ENCODE measurements at places on chromosomes 11 and 22.
A peak's percentile ranks its signal among the peaks of the same experiment; 100 is the strongest.

- no peak for DNase-seq
These were observed 1021.2 kb downstream of the TBC1D22A start for GRCh38 chr22:47783433-47784366.

GRCh38 chr11:11036185-11036847 lies 178.5 kb upstream of the ZBED5 start:
- no peak for DNase-seq

GRCh38 chr11:110379261-110379660 lies 50.5 kb upstream of the FDX1 start:
- DNase-seq, result no peak

DNA sequence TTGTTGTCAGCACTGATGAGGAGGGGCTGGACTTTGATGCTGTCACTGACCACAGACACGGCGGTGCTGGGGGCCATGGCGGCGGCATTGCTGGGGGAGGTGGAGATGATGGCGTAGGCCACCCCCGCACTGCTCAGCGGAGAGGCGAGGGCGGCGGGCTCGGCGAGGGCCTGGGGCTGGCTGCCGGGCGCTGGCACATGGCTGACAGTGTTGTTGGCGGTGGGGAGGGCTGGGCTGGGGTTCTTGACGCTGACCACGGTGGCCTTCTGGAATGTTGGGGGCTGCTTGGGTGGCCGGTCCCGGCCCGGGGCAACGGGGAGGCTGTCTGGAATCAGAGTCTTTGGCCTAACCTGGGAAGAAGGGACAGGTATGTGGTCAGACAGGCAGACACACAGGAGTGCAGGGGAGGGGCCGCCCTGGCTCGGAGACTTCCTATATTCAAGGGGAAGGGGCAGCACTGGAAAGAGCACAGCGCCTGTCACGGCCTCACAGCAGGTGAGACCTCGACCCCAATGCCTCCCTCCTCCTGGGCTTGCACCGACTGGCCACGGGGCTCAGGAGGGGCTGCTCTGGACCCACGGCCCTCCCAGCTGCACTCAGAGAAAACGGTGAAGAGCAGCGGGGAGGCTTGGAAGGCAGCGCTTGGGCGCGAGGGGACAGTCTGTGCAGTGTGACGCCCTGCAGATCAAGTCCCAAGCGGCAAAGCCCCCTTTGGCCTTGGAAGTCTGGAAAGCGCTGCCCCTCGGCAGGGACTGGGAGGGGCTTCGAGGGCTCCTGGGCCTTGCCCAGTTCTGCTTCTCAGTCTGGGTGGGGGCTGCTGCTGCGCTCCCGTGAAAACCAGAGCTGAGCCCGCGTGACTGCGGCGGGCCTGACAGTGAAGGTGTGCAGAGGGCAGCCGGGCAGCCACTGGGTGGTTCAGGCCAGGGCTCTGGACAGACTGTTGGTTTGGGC lies 93.2 kb downstream of the PHF21B start:
- DNase-seq, result no peak

- no peak for DNase-seq
These were observed 53.4 kb upstream of the HTATIP2 start for GRCh38 chr11:20310137-20310536.

DNA sequence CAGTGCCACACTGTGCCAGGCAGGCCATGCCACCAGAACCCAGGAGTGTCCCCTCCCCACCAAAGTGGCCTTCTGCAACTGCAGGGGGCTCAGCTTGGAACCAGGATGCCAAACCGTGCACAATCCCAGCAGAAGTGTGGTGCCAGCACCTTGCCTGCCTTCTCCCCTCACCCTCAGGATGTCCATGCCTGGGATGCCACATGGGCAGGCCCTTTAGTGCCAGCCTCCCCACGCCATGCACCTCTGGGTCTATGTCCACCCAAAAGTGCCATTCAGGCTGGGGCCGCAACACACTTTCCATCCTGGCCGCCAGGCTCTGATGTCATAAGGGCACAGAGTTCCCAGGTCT lies 8.7 kb upstream of the TBC1D22A start:
- DNase-seq, result no peak

DNA sequence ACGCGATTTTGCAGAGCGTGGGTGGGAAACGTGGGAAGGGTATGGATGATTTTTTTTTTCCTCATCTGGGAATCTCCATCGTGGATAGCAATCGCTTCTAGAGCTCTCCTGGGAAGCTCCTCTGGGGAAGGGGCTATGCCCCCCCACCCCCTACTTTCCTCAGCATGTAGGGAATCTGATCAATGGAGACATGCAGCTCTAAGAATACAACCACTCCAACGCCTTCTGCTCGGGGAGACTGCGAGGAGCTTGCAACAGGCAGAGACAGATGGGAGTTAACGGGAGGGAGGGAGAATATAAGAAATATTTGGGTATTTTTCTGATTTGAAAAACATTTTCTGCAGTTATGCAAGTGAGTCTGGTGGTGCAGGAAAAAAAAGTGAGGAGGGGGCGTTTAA lies 104.6 kb upstream of the HSD17B12 start:
- no peak for DNase-seq

DNA sequence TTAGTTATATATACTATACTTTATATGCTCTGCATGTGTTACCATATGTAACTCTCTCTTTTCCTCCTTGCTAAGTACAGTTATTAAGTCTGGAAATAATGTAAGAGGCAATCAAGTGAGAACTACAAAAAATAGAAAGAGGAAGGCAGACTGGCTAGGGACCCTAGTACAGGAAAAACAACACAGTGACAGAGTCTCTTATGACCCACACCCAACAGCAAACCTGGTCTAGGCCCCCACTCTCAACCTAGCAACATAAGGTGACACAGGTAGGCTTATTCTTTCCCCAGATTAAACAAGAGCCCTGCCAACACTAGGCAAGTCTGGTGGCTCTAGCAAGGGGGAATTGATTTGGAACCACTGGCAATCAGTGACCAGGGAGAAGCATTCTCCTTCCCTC lies 116.1 kb downstream of the CYP2R1 start:
- DNase-seq, result no peak

- DNase-seq, result no peak
These were observed 666 bp upstream of the OVOL1 start for GRCh38 chr11:65786008-65786785.

DNA sequence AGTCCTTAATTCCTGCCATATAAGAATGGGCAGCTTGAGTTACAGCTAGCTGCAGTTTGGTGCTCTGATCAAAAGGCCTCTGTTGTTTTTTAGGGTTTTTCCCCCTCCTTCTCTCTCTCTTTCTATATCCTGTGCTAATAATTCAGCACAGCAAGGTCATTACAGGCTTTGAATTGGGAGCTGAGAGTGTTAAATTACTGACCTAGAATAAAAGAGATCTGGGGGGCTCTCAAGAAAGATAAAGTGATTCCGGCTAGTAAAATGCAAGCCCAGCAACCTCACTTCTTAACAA lies 84.9 kb downstream of the CSTPP1 start:
- DNase-seq, result no peak

GRCh38 chr11:66727282-66728037 lies 1.6 kb downstream of the SPTBN2 start:
- DNase-seq, result no peak

- no peak for DNase-seq
These were observed 7.6 kb downstream of the NECTIN1 start for GRCh38 chr11:119721129-119722120.

- peak; percentile 48 for DNase-seq
These were observed 11.0 kb downstream of the PTPRJ start for GRCh38 chr11:47991266-47991830.

GRCh38 chr11:688681-689080 lies 6.3 kb downstream of the DEAF1 start:
- DNase-seq, result no peak

GRCh38 chr22:28480000-28480715 lies 199.5 kb downstream of the TTC28 start:
- DNase-seq, result no peak

DNA sequence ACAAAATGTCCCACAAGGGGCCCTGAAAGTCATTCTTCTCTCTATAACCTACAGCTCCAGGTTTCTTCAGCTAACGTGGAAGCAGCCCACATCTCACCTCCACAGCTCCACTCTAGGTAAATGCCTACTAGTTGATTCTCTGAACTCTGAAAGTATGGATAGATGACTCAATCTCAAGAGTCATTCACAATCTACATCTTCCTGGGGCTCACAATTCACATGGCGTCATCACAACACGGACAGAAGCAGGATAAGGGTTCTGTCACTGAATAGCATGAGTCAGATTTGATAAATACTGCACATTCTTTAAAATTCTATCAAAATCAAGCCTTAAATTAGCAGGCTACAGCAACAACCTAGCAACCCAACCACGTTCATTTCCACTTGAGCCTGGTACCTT lies 96.3 kb downstream of the PLEKHA7 start:
- DNase-seq, result no peak

GRCh38 chr11:4072668-4073285 lies 21.8 kb upstream of the RRM1 start:
- DNase-seq, result peak; percentile 32

- DNase-seq, result peak; percentile 85
These were observed 127.6 kb upstream of the PARVA start for GRCh38 chr11:12249590-12250260.

DNA sequence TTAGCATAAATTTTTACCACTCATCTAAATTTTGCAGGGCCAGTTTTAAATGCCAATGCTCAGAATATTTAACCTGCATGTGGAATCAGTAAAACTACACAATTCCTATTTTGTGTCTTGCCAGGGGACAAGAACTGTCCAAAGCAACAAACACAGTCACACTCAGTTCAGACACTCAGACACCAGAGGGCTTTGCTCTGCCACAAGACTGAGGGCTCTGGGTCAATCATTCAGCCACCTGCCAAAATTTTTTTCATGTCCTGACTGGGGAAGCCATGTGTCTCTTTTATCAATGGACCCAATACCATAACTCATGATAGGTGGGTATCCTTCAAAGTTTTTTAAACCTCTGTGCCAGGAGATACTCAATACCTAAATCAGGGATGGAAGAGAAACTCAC lies 304.0 kb upstream of the ANO3 start:
- DNase-seq, result no peak

GRCh38 chr22:19876314-19876940 lies 21.8 kb upstream of the GNB1L start:
- no peak for DNase-seq

DNA sequence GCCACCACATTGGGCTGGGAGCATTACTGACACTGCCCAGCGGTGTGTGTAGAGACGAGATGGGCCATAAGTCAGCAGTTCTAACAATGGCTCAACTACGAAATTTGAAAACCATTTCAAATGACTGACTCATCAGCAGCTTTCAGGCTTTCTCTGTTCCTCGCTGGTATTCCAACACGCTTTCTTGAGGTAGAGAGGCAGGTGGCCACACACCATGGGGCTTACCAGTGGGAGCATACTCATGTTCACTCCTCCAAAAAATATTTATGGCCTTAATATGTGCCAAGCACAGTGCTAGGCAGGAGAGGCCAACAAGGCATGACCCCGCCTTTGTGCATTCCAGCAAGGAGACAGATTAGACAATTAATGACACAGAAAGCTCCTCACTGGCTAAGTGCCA lies 20.3 kb downstream of the ARFGAP2 start:
- DNase-seq, result no peak

DNA sequence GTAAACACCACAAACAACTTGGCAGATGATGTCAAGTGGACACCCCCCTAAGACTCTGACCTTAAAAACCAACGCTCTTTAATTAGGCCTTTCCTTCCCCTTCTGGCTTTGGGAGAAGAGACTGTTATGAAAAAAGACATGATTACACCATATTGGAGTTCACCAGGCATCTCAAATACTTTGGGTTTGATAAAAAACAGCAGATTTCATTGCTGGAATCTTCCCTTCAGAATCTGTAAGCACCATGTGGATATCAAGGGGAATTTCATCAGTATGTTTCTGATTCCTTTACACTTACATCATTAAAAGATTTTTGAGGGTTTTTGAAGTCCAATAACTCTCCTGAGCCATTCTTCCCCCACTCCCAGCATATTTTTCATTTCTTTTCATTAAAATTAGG lies 85.6 kb downstream of the KIRREL3 start:
- DNase-seq, result no peak

- no peak for DNase-seq
These were observed 132.0 kb downstream of the ELP4 start for GRCh38 chr11:31641477-31642062.

GRCh38 chr11:46597609-46598219 lies 3.9 kb upstream of the AMBRA1 start:
- no peak for DNase-seq

DNA sequence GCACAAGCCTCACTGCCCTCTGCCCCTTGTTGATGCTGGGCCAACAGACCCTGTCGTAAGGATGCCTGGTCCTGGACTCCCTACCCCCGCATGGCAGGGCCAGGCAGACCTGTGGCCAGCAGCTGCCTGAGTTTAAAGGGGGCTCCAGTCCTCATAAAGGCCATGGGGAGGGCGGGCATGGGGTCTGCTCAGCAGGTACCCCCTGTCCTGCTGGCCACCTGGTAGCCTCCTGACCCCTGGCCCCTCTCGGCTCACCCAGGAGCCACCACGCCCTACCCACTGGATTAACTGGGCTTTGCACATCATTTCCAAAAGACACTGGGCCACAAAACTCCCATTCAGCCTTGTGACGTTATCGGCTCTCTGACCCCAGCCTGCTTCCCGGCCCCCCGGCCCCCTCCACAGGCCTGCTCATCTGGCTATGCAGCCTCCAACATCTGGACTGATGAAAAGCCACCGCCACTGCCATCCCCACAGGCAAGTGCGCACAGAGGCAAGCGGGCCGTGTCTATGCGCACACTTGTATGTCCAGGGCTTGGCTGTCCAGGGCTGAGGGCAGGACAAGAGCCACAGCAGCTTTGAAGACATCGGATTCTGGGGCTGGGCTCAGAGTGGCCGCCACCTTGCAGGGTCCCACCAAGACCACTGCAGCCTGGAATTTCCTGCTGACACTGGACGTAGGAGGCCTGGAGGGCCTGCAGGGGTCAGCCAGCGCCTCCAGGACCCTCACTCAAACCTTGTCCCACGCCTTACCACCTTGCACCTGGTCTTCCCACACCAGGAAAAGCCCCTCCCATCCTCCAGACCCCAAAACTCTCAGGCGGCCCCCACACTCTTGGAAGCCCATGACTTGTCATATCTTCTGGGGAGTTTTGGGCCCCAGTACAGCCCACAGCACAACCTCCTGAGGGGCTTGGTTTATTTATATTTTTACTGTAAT lies 48.7 kb downstream of the IGF2 start:
- DNase-seq, result no peak

DNA sequence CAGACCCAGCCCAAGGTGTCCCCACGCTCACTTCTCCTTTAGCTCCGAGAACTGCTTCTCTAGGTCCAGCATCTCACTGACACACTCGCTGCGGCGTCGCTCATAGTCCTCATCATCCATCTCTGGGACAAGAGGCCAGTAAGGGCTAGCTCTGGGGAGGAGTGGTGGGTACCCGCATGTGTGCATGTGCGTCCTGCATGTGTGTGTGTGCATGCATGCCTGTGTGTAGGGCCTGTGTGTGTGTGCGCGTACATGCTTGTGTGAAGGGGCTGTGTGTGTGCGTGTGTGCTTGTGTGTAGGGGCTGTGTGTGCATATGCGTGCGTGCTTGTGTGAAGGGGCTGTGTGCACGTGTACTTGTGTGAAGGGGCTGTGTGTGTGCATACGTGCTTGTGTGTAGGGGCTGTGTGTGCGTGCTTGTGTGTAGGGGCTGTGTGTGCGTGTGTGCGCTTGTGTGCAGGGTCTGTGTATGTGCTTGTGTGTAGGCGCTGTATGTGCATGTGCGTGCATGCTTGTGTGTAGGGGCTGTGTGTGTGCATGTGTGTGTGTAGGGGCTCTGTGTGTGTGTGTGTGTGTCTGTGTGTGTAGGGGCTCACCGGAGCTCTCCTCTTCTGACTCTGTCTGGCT lies 3.3 kb downstream of the BRMS1 start:
- no peak for DNase-seq
